ENCODE measurements at places on chromosomes 4 and X.

GRCh38 chr4:4490041-4490440 lies 51.8 kb downstream of the STX18 start:
- no peak for DNase-seq

GRCh38 chr4:23001478-23001877 lies 308.7 kb downstream of the GBA3 start:
- no peak for DNase-seq

DNA sequence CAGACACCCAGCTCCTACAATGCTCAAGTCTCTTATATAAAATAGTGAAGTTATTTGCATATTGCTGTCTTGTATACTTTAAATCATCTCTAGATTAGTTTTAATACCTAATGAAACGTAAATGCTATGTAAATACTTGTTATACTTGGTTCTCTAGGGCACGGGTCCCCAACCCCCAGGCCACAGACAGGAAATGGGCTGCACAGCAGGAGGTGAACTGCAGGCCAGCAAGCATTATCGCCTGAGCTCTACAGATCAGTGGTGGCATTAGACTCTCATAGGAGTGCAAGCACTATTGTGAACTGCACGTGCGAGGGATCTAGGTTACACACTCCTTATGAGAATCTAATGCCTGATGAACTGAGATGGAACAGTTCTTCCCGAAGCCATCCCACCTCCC lies 395.9 kb upstream of the EMCN start:
- no peak for DNase-seq

- no peak for DNase-seq
These were observed 67.5 kb upstream of the ATP8A1 start for GRCh38 chr4:42724451-42724850.

GRCh38 chr4:1768367-1769034 lies 24.6 kb upstream of the FGFR3 start:
- no peak for DNase-seq

DNA sequence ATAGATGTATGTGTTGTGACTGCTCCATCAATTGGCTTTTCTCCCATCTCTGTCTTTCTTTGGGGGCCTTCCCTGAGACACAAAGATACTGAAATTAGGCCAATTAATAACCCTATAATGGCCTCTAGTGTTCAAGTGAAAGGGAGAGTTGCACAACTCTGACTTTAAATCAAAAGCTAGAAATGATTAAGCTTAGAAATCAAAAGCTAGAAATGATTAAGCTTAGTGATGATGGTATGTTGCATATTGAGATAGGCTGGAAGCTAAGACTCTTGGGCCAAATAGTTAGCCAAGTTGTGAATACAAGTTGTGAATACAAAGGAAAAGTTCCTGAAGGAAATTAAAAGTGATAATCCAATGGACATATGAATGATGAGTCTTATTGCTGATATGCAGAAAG lies 452.9 kb upstream of the AGA start:
- DNase-seq = no peak

GRCh38 chrX:112967903-112968302 lies 127.3 kb upstream of the AMOT start:
- no peak for DNase-seq

- DNase-seq = no peak
These were observed 328.6 kb downstream of the PCDH19 start for GRCh38 chrX:100081503-100081902.

- DNase-seq = no peak
These were observed 71.7 kb upstream of the IL13RA1 start for GRCh38 chrX:118655561-118656246.

DNA sequence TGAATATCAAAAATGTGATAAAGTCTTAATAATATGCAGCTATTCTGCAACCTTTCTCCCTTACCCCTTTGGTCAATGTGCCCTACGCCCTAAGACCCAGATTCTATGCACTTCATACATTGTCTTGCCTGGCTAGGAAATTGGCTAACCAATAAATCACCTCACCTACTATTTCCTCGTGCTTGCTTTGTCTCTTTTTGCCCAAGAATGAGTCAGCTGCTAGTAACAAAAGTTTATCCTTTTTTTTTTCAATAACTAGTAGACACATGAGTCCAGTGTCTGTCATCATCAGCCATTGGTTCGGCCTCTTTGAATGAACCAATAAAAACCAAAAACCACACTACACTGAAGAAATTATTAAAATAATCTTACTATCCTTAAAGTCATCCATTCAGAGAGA lies 387.1 kb downstream of the PPP3CA start:
- DNase-seq = no peak

DNA sequence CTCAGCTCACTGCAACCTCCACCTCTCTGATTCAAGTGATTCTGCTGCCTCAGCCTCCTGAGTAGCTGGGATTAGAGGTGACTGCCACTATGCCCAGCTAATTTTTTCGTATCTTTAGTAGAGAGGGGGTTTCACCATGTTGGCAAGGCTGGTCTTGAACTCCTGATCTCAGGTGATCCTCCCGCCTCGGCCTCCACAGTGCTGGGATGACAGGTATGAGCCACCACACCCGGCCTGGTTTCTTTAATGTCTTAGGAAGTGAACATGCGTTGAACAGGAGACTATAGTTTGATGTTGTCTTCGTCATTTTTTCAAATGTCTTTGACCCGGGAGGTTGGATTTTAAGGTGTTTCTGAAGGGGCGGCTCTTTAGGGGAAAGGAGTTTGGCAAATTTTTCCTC lies 91.0 kb downstream of the DHRSX start:
- DNase-seq = no peak

DNA sequence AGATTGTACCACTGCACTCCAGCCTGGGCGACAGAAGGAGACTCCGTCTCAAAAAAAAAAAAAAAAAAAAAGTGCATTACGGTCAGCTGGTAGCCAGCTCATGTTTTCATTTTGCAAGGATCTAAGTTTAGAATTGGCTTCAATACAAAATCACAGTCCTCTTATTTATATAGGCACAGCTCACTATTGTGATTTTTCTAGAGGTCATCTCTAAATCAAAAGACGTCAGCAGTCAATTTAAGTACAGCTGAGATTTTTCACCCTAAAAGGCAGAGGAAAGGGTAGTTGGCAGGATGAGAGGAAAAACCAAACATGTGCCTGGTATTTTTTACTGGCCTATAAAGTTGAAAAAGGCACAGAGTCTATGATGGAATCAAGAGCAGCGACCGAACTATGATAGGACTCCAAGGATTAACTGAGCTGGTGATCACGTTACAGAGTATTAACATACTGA lies 30.8 kb downstream of the ASB5 start:
- DNase-seq = no peak

DNA sequence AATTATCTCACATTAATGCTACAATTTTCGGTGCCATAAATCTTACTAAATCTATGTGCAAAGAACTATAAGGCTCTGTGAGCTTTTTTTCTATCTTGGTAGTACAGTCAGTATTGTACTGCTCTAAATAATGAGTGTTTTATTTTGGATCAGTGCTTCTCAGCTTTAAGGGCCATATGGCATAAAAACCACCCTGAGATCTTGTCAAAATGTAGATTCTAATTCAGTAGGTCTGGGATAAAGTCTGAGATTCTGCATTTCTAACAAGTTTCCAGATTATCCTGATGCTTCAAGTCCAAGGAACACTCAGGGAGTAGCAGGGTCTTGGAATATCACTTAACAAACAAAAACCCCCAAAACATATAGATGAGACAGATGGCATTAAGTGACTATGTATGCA lies 486.5 kb downstream of the GRXCR1 start:
- DNase-seq = no peak

DNA sequence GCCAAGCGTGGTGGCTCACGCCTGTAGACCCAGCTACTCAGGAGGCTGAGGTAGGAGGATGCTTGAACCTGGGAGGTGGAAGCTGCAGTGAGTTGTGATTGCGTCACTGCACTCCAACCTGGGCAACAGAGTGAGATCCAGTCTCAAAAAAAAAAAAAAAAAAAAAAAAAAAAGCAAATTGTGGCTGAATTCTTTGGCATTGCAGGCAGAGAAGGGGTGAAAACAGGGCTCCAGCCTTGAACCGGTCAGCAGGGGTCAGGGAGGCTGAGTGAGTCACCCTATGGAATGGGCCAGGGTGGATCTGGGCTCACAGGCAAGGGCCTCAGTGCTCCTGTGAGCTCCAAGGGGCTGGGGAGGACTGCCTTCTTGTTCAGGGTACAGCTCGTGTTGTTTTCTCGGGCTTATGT lies 13.2 kb upstream of the FAM3A start:
- no peak for DNase-seq

- DNase-seq = no peak
These were observed 24.4 kb upstream of the CCNI start for GRCh38 chr4:77100234-77100633.

GRCh38 chrX:9948406-9948805 lies 18.8 kb upstream of the CLDN34 start:
- no peak for DNase-seq

DNA sequence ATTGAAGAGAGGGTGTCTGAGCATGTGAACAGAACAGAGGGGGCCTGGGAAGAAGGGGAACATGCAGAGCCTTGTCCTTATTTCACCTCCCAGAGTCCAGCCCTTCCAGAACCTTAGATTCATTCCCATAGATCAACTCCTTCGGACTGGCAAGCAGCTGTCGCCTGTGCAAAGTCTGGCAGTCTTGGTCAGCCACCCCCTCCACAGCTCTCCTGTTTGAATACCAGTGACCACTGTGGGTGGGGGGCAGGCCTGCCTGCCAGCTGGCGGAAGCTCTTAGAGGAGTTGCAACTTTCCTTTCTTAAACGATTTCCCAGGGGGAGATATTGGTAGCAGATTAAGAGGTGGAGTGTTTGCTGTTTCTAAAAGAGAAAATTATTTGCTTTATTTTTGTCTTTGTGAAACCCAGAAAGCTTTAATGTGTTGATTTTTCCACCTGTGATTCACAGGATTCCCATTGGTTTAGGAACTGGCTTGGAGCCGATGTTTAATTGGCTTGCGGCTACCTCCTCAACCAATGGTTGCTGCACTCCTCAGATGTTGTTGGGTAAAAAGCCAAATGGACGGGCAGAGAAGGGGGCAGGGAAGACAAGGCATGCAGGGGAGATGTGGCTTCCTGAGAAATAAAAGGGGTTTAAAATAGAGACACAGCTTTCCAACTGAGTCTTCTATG lies 62.2 kb upstream of the PRPS1 start:
- peak; percentile 2 for DNase-seq

DNA sequence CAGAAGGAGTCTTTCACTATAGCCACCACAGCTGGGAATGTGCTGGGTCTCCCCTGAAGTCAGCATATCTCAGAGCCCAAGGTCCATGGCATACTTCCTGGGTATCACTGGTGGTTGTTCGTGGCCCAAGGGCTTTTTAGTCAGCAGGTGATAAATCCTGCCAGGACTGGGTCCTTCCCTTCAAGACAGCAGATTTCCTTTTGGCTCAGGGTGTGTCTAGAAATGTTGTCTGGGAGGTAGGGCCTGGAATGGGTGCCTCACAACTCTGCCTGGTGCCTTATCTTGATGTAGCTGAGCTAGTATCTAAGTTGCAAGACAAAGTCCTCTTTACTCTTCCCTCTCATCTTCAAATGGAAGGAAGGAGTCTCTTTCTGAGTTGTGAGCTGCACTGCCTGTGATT lies 102.4 kb upstream of the TMLHE start:
- DNase-seq = no peak

DNA sequence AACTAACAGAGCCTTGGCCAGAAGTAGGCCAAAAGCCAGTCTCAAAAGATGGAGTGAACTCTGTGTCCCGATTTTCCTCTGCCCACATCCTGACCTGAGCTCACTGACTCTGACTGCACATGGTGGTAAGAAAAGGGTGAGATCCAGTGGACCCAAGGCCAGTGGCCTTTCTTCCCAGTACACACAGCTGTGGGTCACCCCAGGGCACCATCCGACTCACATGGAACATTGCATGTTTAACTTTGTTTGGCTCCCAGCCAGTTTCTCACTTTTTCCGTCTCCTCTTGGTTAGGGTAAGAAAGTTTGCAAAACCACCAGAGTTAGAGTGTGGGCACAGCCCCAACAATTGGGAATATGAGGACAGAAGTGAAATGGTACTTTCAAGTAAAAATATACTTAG lies 69.8 kb downstream of the GAB1 start:
- no peak for DNase-seq

- no peak for DNase-seq
These were observed 803.4 kb downstream of the TRIML1 start for GRCh38 chr4:188942606-188943005.

DNA sequence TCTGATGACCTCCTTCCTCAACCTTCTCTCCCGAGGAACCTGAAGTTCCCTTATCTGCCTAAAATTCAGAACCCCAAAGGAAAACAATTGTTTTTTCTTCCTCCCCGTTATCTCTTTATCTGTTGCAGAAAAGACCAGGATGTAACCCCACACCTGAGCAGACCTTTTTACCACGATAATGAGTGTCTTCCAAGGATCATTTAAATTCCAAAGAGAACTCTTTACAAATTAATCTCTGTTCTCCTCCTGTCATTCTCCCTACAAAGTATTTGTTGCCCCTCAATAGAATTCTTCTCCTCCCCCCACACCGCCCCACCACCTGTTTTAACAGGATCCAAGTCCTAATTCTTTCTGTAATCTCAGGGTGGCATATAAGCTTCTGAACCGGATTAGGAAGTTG lies 78.5 kb upstream of the NLGN4X start:
- no peak for DNase-seq

GRCh38 chr4:48518143-48518542 lies 28.1 kb downstream of the ZAR1 start:
- DNase-seq = no peak

DNA sequence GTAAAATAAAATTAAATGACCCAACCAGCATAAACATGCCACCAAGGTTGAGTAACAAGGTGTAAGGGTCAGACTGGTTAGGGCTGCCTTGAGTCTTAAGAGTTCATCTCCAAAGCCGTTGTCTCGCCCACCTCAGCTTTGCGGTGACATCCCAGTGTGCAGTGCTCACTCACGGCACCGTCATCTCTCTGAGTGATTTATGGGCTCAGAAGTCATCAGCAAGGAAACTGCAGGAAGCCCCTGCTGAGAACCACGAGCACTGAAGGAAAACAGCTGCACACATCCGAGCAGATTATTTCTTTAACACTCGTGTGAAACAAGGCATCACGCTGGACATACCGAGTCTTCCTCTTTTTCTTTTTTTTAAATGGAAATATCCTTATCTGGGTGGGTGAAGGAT lies 411.1 kb downstream of the TRIML1 start:
- no peak for DNase-seq

GRCh38 chr4:41067369-41067768 lies 147.0 kb downstream of the APBB2 start:
- no peak for DNase-seq

DNA sequence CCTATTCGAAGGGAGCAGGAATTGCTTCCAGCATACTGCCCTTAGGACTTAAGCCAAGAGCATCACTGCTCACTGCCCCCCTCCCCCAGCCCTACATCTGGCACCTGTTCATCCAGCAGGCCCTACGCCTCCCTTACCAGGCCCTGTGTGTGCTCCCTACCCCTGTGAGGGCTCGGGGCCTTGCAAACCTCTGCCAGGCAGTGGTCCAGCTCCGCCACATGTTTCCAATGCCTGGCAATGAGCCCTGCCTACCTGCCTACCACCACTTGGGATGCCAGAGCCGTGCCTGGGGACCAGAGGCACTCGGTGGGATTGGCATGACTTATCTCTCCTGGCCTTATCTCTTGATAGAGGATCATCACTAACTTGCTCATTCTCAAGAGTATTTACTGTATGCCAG lies 27.5 kb upstream of the MTM1 start:
- DNase-seq = no peak

- DNase-seq = no peak
These were observed 133.3 kb downstream of the DCK start for GRCh38 chr4:71126719-71127118.

GRCh38 chrX:1592470-1593142 lies 1.2 kb downstream of the AKAP17A start:
- no peak for DNase-seq

- DNase-seq = no peak
These were observed 7.9 kb downstream of the LIAS start for GRCh38 chr4:39466747-39467146.

- no peak for DNase-seq
These were observed 97.7 kb downstream of the MANBA start for GRCh38 chr4:102663073-102663472.
